IPS-NIHi11 (cell line): ENCODE measurements at places on chromosomes 3 and 15.
A peak's percentile ranks its signal among the peaks of the same experiment; 100 is the strongest.

DNA sequence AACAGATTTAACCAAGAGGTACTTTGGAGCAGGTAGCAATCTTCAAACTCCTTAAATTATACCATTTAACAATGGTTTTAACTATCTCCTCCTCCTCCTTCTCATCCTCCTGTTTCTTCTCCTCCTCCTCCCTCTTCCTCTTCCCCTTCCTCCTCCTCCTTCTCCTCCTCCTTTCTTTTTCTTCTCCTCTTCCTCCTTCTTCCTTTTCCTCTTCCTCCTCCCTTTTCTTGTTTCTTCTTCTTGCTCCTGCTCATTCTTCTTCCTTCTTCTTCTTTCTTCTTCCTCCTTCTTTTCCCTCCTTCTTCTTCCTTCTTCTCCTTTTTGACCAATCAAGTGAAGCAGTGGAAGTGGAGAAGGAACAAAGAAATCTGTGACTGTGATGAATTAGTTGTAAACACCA, 14.1 kb downstream of the PATL2 start:
- no peak for DNase-seq

GRCh38 chr3:46852334-46852720, 10.9 kb downstream of the MYL3 start:
- DNase-seq: no peak

DNA sequence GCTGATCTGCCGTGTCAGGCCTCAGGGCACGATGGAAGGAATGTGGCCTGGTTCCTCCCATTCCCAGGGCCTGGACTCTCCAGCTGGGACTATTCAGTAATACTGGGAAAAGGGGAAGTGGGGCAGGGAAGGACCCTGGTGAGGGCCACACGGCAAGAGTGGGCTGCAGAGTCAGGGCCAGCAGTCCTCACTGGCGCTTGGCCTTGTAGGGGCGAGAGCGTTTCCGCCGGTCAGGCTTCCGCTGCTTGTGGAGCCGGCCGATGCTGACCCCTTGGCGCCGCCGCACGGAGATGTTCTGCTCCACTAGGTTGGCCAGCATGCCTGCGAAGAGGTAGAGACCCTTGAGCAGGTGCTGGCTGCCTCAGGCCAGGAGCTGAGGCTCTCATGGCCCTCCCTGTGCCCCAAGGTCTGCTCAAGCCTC, 42.8 kb downstream of the SEMA3G start:
- DNase-seq: no peak

DNA sequence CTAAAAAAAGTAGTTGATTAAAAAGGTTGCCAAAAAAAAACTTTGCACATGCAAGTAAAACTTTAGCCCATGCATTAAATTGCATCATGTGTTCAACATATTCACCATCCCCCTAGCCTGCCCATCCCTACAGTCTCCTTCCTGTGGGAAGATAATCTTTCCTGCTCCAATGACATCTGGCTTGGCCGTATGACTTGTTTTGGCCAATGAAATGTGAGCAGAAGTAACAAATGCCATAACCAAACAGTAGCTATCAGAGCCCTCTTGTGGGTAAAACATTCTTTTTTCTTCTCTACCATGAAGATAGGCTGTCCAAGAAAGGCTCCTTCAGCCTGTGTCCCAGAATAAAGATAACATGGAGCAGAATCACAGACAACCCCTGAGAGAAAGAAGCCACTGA, 15.3 kb downstream of the ERC2 start:
- no peak for DNase-seq

DNA sequence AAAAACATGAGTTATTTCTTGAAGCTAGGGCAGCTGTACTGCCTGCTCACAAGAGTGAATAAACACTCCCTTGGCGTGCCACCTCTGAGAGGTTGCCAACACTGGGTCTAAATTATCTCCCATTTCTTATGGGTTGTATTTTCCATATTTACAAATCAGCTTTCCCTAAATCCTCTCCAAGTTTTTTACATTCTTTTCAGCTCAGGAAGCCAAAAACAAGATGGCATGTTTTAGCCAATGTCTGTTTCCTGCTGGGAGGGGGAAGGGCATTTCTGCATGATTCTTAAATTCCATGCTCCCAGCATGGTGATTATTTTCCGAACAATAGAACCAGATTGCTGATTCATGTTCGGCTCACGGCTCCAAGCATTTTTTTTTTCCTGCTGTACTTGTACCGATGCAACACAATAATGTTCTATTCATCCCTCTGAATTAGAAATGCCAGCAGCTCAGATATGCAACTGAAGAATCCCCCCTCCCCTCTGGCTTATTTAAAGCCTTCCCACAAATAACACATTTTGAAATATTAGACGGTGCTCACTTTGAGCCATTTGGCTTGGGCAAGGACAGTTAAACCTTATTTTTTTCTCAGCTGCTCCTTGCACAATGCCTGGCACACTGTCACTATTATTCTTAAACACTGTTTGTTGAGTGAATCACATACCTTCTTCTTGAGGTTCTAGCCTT, 252.5 kb downstream of the THRB start:
- peak; percentile 36 for DNase-seq

- DNase-seq: no peak
Measured at GRCh38 chr15:67792250-67792942, 32.9 kb upstream of the SKOR1 start.

GRCh38 chr3:108106031-108106430, 15.2 kb upstream of the CD47 start:
- DNase-seq: no peak
